ENCODE measurements at places on chromosomes 3 and 15. TPM values are rescaled to one million over a fixed set of nuclear protein-coding genes. Genes with fewer than 3 reads are reported as not detected.

DNA sequence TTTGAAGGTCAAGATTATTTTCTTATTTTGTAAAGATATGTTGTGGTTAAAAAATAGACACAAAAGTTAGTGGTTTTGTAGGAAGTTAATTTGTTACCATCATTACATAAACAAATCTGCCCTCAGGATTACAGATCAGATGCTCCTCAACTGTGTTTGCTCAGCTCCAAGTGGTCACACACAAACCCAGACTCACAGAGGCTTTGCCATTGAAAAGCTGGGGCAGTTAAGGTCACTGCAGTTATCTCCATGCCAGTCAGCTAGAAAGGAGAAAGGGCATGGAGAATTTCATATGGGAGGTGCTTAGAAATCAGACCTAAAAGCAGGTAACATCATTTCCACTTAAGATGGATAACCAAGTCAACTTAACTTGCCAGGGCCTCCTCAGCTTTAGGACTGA, 825.7 kb upstream of the GBE1 start:
- DNase-seq = no peak

DNA sequence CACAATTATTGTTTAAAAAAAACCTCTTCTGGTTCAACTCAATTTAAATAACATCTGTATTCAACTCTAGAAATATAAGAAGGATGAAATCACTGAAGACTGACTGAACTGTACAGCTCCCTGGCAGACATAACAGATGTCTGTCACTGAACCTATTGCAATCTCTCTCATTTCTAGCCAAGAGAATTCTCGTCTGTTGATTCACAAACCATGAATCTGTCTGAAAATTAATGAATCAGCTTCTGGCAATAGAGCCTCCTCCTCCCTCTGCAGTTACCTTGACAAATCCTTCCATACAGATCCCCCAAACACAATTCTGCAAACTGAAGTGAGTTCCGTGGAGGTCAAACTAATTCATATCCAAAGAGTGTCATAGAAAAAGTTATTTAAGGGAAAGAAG, 561.4 kb downstream of the PYDC2 start:
- no peak for DNase-seq

DNA sequence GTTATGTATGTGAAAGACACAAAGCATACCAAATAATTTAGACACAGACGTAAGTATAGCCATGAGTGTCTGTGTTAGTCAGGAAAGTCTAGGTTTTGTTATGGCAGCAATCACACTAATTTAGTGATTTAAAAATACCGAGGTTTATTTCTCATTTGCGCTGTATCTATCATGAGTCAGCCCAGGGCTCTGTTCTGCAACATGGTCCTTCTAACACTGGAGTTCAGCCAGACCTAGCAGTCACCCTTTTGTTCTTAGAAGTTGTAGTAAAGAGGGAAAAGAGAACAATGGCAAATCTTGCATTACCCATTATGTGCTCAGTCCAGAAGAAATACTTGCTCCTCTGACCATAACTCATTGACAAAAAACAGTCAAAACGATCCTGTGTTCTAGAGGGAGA, 311.5 kb downstream of the NLGN1 start:
- DNase-seq = no peak

Gene CLDN1
- 0.26 TPM for total RNA-seq

GRCh38 chr15:75042730-75043508, 19.5 kb downstream of the PPCDC start:
- DNase-seq = peak; percentile 83

DNA sequence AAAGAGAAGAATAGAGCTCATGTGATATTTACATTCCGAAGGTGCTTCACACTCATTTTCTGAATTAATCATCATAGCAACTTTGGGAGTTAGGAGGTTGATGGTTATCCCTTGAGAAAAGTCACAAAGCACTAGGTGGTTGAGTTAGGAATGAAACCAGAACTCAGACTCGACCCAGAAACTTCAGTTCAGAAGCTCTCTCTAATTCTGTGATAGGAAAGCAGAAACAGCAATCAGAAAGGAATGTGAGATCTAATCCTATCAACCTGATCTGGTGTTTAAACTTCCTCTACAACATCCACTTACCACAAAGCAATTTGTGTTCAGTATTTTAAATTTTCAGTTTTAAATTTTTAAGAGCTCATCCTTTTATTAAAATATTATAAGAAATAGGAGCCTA, 211.2 kb downstream of the CNTN3 start:
- no peak for DNase-seq

DNA sequence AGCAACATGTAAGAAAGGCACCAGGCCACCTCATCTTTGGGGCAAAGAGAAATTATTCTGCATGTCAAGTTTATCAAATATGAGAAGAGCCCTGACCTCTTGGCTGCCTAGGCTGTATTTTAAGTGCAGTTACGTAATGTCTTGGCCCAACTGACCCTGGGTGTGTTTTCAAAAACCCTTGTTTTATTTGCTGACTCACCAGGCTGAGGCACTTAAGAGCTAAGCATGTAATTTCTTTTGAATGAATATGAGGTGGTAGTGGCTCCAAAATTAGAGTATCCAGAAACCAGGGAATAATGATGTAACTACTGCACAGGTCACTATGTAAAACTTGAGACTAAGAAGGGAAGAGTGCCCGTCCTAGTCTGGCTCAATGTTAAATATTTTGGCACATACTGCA, 24.3 kb downstream of the PGPEP1L start:
- DNase-seq = no peak

DNA sequence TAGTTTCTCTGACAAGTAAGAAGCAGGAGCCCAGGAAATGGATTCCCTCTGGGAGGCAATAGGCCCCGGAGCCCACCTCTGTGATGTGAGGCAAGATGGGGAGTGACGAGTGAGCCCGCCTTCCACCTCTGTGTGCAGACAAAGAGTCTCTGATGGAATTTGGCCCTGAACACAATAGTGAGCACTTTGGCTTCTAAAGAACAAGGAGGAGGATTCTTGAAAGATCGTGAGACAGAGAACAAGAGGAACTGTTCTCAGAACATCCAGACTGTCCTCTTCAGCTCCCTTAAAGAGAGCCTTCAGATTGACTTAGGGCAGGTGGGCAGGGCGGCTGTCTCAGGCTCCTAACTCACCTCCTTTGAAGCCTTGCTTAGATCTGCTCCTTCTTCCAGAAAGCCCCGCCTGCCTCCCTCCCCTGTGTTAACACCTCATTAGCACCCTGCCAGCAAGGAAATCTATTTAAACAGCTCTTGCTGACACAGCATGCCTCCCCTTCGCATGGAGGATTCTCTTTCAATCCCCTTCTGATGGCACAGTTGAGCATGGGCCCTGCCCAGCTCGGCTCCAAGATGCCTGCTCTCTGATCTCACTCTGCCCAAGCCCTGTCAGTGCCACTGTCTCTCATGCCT, 430.3 kb downstream of the NTRK3 start:
- DNase-seq = no peak

Gene ANKRD63
- 1.9 TPM for total RNA-seq

GRCh38 chr3:163273694-163274093, 1777.1 kb downstream of the OTOL1 start:
- DNase-seq = no peak

Gene CAMK2N2
- total RNA-seq = not detected

- no peak for DNase-seq
Measured at GRCh38 chr15:81336568-81336967, 12.6 kb upstream of the STARD5 start.

GRCh38 chr15:70083418-70083817, 14.3 kb downstream of the TLE3 start:
- DNase-seq = no peak

Gene SYNPR
- total RNA-seq = 0.42 TPM

- DNase-seq = no peak
Measured at GRCh38 chr3:61268644-61269043, 17.4 kb upstream of the FHIT start.

Gene NANOGP8
- not detected for total RNA-seq

DNA sequence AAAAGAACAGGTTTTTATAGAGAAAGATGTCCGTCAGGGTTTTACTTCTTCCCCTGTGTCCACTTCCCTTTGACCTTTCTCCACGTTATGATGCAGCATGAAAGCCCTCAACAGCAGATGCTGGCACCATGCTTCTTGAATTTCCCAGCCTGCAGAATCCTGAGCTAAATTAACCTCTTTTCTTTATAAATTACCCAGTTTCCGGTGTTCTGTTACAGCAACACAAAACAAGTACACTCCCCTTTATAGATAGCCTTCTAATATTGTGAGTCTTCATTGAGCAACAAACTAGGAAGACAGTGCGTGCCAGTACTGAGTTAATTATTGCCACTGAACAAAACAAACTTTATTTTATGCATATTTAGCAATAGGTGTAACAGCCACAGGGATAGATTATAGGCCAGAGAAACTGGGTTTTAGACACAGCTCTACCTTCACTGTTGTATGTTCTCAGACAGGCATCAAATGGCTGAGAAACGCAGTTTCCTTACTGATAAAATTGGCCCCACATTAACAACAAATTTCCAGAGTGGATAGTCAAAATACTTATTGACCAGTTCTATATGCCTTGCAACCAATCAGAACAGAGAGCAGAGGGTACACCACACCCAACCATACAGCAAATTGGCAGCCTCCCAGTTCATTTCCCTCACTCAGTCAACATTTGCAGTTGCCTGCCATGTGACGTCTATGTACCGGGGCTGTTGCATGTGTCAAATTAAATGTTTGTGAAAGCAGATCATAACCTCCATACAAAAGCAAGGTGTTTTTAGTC, 14.4 kb upstream of the TBL1XR1 start:
- no peak for DNase-seq

DNA sequence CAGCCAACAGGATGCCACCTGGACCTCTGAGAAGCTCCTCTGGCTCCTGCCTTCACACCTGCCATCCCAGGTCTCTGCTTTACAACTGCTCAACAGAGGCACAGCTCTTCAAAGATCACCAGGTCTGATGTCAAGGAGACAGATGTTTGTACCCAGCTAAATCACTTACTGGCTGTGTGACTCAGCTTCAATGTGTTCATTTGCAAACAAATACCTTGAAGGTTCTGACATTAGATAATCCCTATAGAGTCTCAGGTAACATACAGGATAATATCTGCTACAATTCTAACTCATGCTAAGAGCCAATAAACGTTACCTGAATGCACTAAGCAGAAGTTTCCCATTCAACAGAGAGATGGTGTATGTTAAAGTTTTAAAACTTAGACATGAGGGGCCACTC, 163.4 kb upstream of the IGF1R start:
- no peak for DNase-seq

DNA sequence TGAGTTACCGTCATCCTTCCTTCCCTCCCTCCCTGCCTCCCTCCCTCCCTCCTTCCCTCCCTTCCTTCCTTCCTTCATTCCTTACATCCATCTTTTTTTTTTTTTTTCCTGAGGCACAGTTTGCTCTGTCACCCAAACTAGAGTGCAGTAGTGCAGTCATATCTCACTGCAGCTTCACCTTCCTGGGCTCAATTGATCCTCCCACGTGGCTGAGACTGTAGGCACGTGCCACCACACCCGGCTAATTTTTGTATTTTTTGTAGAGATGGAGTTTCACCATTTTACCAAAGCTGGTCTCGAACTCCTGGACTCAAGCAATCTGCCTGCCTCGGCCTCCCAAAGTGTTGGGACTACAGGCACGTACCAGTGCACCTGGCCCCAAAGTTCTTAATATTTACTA, 25.8 kb downstream of the USP3 start:
- DNase-seq = no peak

Gene CACNA1D
- 0.42 TPM for total RNA-seq

GRCh38 chr3:160400702-160401150, 1.3 kb downstream of the SMC4 start:
- peak; percentile 9 for DNase-seq

DNA sequence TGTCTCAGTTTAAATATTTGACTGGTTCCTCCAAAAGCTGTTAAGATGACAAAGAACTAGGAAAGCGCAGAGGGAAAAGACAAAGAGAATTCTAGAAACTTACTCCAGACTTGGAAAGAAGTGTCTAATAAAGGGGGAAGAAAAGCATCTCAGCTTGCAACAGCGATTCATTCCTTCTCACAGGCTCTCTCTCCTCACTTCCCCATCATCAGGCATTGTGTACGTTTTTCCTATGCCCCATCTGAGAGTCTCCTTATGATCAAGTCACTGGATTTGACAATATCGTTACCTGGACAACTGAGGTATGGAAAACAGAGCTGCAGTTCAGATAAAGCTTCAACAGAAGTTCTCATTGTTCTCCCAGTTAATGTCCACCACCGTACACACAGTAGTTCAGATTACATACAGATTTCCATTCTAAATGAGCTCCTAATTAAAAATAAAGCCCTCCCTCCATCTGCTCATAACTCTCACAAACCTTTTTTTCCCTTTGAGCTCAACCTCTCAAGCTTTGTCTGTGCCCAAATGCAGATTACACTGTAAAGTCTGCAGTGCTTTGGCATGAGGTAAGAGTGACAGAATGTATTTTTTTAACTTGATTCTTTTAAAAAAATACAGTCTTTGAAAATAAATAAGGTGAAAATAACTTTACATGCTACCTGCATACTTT, 254.4 kb upstream of the THBS1 start:
- no peak for DNase-seq

DNA sequence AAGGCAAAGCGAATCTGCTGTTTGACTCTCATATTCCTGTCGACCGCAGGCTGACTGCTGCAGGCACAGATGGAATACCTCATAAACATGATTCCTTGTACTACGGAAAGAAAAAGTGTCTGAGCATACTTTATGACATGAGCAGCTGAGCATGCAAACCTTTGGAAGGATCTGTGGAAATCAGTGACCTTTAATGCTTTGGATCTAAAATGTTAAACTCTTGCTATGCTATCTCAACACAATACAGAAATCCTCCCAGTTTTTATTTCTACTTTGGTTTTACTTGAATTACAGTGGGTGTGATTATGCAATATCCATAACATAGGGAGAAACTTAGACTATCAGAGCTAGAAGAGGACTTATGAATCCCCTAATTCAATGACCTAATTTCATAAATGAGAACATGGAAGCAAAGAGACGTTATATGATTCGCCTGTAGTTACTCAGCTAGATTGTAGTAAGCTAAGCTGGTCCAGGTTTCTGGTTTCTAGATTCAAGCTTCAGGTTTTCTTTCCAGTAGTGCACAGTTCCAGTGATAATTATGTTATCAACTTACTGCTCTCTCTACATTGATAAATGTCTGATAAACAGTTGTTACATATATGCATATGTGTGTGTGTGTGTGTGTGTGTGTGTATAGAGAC, 127.6 kb upstream of the GBE1 start:
- DNase-seq = no peak

DNA sequence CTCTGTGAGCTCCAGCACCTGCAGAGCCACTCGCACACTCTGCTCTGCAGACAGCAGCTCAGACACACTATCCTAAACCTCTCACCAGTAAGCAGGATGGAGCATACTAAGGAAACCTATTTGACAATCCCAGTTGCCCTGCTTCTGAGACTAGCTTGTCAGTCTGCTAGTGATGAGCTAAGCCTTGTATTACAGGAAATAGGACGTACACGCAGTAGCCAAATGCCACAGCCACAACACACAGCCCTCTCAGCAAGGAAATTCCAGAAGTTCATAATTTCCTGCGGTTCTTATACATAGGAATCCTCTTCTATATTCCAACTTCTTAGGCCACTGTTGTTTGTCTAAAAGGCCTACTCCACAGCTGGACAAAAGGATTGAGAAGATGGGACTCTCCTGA, 74.5 kb downstream of the MYLK start:
- DNase-seq = no peak

Data from heart right ventricle (tissue), 16 donors.